Stimulated activated CD4-positive, alpha-beta T cell treated with anti-CD3 and anti-CD28 coated beads, TNF-alpha, amount 100 ng/mL, for 4 hours (primary cell): ENCODE measurements at places on chromosomes 11 and 22.

DNA sequence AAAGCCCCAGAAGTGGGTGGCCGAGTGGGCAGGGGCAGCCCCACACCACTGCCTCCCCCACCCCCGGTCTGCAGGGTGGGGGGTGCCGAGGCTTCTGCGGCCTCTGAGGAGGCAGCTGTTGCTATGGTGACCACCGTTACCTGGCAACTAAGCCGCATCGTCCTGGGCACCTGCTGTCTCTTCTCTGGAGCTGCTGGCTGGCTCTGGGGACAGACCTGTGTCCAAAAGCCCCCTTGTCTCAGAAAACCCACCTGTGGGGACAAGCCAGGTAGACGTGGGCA is 79.9 kb upstream of the PRR5 start:
- no peak for DNase-seq

DNA sequence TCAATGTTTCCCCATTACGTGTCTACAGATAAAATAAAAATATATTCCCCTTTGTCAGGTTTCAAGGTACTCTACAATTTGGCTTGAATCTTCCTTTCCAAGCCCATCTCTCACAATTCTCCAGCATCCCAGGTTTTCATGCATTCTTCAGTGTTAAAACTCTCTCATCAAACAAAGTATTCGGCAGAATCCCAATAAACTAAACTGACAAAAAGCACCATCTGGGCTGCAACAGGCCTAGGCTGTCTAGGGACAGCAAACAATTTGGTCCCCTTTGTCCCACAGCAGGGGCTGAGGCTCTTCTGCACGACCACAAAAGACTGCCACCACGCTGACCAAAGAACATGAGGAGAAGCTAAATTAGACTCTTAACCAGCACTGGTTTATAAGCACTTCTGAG is 159.4 kb downstream of the CADM1 start:
- no peak for DNase-seq

DNA sequence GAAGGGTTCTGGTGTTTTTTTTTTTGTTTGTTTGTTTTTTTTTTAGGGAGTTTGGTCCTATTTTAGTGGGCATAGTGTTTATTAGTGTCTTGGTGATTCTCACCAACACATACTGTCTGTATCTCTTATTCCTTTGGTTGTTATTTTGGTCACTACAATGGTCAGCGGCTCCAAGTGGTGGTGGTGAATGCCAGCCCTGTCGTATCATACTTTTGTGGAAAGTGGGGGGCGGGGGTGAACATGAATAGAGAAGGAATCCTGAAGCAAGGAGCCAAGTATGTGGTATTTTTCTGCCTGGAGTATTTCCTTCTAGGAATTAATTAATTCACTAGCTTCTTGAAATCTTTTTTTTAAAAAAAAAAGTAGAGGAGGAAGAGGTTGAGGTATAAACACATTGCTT is 79.6 kb downstream of the GRK3 start:
- DNase-seq, result no peak

GRCh38 chr11:103591554-103591953 is 444.9 kb upstream of the DDI1 start:
- no peak for DNase-seq
